Inflammatory macrophage (primary cell): ENCODE measurements at places on chromosomes 1 and 21.

- DNase-seq = no peak
Observed at GRCh38 chr1:241747992-241748391, 95.9 kb downstream of the WDR64 start.

- DNase-seq = no peak
Observed at GRCh38 chr1:73782901-73783300, 415.1 kb downstream of the LRRIQ3 start.

DNA sequence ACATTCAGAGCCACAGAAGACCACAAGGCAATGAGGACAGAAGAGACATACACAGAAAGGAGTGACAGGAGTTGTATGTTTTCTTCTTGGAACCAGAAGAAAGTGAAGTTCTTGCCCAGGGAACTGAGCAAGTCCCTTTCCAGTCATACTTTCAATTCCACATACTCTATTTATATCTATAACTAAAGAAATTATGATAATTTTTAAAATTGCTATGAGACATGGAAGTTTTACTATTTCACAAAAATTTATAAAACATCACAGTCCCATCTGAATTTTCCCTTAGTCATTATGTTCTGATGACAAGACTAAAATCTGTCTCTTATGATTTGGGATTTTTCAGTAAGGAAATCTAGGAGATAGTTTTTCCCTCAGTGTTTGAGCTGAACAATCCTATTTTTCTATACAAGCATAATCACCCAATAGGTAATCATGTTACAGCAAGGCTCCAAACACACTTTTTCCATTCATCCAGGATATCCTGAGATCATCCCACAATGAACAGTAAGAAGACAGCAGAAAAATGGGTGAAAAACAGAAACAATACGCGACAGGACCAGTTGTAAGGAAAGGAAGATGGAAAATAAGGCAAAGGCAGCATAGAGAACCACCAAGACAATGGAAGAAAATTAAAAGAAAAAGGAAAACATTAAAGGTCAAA, 154.6 kb downstream of the VAV3 start:
- DNase-seq = no peak

- DNase-seq = no peak
Observed at GRCh38 chr1:26327956-26328362, 10.2 kb downstream of the CD52 start.

GRCh38 chr1:53379662-53380002, 51.8 kb upstream of the LRP8 start:
- no peak for DNase-seq
